ENCODE measurements at places on chromosomes 6 and 20.

DNA sequence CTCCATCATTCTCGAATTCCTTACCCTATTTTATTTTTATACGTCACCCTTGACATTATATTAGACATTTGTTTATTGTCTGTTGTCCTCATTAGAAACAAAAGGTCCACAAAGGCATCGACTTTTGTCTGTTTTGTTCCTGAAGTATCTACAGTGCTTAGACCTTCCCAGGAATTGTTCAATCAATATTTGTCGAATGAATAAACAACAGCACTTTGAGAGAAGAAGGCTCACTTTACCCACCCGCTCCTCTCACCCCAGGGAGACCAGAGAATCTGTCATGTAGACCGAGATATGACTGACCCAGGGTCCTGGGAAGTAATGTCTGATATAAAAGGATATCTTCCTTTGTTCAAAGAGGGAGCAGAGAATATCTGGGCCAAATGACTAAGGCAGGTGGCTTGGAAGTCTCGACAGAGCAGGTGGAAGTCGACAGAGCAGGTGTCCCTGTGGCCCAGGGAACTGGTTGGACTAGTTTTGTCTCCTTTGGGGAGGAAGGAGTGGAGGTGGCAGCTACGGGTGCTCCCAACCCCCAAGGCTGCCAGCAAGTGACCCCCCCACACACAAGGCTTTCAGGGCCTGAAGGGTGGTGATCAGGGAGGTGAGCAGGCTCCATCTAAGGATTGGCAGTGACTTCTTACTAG is 14.8 kb upstream of the CHMP4B start:
- DNase-seq = no peak

- no peak for DNase-seq
Observed at GRCh38 chr20:63538204-63539091, 1.3 kb upstream of the PTK6 start.

DNA sequence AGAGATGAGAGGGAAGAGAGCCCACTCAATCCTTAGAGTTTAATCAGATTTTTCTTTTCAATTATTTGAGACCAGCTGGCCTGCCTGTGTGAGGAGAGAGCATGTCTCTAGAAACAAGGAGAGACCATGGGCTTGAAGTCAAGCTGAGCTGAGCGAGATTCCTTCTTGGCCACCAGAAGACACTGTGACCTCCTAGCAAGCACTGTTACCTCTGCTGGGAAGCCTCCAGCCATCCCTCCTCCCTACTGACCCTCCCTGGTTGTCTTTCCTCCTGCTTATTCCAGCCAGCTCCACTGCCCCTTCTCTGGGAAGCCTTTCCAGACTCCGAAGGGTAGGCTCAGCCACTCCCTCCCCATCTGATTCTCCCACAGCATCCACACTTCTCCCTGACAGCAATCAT is 110.0 kb downstream of the SCML4 start:
- DNase-seq = no peak

DNA sequence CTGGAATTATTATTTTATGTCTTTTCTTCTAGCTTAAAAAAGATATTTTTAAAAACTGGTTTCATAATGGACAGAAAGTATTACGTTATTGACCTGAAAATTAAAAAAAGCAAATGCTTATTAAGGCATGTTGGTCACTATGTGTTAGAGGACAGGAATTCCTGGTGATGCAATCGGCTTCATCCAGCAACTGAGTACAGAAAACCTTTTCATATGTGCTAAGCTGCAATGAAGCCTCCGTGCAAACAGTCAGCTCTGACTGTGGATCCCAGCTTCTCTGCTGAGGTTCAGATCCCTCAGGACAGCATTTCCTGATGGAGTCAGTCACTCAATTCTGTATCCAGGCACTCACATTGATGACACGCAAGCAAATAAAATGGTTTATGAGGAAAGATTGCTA is 22.7 kb upstream of the BMP2 start:
- DNase-seq = no peak

DNA sequence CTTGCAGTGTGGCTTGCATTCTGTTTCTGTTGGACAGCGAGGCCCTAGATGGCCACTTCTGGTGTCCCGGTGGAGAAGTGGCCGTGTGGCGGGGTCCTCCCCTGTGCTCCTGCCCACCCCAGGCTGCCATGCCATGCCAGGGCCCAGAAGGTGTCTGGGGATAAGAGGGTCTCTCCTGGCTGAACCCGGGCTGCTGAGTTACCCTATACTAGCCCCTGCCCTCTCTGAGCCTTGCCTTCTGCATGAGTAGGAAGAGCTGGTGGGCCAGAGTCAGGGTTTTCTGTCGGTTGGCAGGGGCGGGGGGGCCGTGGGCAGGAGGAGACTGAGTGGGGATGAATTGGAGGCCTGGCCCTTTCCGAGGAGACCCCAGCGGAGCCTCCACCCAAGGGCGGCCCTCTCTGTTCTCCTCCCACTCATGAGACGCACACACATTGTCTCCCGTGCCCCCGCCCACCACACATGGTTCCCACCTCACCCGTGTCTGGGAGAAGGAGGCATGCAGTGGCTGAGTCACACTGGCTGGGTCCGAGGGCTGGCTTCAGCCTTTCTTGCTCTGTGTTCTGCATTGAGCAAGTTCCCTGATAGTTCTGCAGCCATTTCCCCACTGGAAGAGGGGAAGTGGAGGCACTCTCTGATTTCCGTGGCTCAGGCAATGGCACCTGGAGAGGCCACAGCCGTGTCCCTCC is 24.6 kb downstream of the VSTM2L start:
- no peak for DNase-seq

DNA sequence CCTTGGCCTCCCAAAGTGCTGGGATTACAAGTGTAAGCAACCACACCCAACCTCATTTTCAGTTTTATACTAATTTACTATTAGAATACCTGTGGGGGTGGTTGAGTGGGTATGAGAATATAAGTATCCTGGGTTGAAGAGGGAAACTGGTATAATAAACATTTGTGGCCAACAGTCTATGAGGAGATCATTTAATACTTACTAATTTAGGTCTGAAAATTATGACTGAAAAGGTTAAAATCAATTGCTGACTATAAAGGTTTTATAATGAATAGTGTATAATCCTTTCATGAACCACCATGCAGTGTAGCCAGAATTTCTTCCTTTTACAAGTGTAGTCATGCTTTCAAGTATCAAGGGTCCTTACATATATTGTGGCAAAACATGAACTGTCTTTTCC is 11.1 kb downstream of the ASF1A start:
- no peak for DNase-seq

GRCh38 chr6:82298012-82298411 is 50.5 kb upstream of the IBTK start:
- no peak for DNase-seq

All from NT2/D1 (cell line).